Activated T-cell treated with anti-CD3 and anti-CD28 coated beads, Interleukin-2, amount 50 U/mL, for 48 hours (primary cell): ENCODE measurements at places on chromosomes 6 and 20.

DNA sequence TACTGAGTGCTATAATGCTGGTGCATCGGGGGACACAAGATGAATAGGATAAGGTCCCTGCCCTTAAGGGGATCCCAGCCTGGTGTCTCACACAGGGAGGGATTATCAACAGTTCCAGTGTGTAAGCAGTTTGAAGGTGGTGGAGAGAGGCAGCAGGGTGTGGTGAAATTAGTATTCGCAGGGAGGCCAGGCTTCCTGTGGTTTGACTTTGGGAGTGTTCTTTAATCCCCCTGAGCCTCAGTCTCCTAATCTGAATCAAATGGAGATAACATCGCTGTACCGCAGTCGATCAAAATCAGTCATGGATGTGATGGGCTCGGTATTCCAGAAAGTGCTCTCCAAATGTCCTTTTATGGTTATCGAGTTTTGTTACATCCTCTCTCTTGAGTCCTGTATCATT is 288.1 kb upstream of the SUPT3H start:
- no peak for DNase-seq

- no peak for DNase-seq
Observed at GRCh38 chr20:52864916-52865605, 107.1 kb upstream of the TSHZ2 start.

- DNase-seq, result no peak
Observed at GRCh38 chr6:137883400-137884148, 16.5 kb downstream of the TNFAIP3 start.

GRCh38 chr6:109165392-109165974 is 70.2 kb downstream of the CEP57L1 start:
- DNase-seq, result no peak

GRCh38 chr20:46649965-46650542 is 1.2 kb downstream of the SLC13A3 start:
- no peak for DNase-seq

DNA sequence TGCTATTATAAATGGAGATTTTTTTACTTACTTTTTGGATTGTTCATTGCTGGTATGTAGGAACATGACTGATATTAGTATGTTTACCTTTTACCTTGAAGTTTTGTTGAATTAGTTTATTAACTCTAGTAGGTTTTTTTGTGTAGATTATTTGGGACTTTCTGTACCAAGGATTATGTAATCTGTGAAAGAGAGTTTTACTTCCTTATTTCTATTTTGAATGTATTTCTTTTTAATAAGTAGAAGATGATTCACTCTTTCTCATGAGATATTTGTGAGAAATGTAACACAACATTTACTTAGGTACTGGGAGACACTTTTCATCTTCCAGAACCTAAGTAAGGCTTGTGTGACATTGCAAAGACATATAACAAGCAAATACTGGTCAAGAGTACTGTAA is 473.9 kb upstream of the HS3ST5 start:
- no peak for DNase-seq

- DNase-seq, result peak; percentile 48
Observed at GRCh38 chr20:44979090-44979621, 12.8 kb downstream of the STK4 start.

DNA sequence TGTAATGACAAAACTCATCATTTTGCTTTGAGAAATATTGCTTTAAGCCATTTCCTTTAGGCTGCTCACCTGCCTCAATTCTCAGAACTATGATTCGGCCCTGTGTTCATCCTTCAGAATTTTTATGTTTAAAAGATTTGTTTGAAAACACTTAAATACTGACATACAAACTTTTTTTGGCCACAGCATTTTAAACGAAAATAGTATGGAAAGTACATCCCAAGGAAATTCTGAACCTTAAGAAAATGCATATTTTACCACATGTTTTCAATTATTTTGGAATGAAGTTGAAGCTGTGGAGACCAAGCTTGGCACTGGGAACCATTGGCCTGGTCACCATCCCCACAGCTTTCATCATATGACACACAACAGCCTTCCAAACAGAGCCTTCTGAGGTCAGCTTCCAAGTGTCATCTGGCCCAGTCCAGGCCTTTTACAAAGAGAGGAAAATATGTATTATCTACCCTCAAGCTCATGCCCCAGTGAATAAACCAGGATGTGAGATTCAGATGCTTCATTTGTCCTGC is 83.3 kb downstream of the SOD2 start:
- no peak for DNase-seq

DNA sequence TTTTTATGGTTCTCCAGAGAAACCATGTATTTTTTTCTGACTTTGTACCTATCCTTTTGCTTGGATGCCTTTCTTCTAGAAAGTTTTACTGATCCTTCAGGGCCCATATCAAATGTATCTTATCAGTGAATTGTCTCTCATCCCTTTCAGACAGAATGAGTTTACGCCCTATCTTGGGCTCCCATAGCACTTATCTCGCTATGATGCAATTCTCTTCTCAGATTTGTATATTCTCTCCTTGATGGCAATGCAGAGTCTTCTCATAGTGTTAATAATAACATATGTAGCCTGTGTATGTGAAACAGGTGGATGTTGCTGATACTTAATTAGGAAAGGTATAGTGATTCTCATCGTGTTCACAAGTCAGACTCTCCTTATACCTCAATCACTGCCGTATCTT is 336.2 kb downstream of the UTRN start:
- no peak for DNase-seq

- no peak for DNase-seq
Observed at GRCh38 chr6:91149246-91149955, 562.5 kb upstream of the MAP3K7 start.

DNA sequence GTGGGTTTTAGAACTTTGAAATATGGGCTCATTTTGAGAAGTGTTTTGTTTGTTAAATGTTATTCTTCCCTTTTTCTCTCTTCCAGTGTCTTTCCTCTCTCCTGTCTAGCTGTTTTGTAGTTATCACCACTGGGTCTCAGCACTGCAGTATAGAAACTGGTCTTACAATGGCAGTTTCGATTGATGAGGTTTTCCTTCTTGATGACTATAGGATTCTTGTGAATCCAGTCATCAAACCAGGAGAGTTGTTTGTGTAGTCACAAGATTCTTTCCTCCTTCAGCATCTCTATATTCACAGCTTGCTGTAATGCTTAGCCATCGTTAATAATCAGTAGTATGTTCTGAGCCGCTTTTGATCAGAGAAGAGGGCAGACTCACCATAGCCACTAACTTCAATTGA is 172.3 kb downstream of the OGFRL1 start:
- no peak for DNase-seq

- DNase-seq, result no peak
Observed at GRCh38 chr20:10329387-10330005, 104.5 kb downstream of the MKKS start.

DNA sequence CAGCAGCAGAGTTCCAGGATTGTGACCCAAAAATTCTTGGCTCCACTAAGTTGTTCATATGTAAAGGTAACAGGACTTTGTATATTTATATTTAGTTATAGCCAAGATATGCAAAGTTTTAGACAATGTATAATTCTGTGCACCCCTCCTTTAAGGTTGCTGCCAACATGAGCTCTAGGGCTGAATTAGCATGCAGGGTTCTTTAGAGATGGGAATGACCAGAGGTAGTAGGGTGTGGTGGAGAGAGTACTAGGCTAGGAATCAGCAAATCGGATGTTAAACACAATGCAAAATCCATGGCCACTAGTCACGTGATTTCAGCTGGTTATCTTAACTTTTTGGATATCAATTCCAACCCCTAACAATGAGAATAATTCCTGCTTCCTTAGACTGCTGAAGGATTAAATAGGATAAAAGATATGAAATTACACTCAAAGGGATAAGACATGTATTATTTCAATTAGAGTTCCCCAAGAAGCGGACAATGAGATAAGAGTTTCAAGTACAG is 260.3 kb upstream of the RNF24 start:
- DNase-seq, result no peak

DNA sequence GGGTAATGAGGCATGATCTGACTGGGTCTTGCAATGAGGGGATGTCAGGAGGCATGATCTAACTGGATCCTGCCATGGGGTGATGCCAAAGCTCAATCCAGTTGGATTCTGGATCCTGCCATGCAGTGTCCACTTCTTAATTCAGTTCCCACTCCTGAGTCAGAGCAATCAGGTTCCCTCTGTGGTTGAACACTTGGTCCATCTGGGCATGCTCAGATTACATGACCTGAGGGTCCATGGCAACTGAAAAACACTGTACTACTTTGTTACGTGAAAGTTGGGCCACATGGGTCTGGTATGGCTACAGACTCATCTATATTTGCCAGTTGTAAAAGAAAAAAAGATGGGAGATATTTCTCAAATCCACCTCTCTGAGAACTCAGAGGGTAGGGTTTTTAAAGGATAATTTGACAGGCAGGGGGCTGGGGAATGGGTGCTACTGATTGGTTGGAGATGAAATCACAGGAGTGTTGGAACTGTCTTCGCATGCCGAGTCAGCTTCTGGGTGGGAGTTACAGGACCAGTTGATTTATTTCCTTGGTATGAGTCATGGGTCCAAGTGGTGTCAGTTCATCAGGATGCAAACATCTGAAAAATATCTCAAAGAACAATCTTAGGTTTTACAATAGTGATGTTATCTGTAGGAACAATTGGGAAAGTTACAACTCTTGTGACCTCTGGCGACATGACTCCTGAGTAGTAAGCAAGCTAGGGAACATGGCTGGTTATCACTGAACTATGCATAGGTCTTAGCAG is 21.6 kb downstream of the C6orf163 start:
- no peak for DNase-seq

DNA sequence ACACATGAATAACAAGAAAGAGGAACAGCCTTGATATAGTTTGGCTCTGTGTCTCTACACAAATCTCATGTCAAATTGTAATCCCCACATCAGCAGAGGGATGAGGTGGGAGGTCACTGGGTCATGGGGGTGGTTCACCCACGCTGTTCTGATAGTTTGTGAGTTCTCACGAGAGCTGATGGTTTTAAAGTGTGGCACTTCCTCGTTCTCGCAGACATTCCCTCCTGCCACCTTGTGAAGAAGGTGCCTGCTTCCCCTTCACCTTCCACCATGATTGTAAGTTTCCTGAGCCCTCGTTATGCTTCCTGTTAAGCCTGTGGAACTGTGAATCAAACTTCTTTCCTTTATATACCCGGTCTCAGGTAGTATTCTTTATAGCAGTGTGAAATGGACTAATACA is 13.1 kb downstream of the SRPK1 start:
- no peak for DNase-seq

DNA sequence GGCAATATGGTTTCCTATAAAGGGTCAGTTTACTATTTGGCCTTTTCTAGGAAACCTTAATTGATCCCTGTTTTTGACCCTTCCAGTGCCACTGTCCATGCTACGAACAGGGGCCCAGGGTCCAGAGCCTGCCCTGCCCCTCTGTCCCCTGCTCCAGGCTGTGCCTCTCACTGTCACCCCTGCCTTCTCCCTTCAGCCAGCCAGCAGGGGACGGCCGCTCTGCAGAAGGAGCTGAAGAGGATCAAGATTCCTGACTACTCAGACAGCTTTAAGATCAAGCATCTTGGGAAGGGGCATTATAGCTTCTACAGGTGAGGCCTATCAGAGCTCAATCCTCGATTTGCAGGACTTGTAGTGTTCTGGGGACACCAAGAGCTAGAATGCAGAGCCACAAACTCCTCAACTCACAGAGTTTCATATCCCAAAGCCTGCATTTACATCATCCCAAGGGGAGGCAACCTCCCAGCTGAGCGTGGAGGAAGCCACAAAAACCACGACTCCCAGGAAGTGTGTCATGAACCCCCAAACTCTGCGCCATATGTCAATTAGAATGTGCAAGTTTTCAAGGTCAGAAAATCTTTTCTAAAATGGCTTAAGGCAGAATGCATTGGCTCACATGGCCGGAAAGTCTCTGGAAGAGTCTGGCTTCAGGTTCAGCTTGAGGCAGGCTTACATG is 3.6 kb downstream of the BPI start:
- no peak for DNase-seq

DNA sequence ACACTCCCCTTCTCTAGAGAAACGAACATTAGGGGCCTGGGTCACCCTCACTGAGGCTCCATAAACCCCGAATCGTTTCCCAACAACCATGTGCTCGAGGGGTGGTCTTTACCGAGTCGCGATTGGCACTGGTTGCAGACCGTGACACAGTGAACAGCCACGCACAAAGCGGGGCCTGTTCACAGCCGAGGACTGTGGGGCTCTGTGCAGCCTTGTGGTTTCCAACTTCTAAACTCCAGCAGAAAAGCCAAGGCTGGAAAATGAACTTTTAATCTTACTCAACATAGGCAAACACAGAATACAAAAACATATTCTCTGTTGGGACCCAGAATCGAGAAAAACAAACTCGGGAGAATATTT is 19.0 kb downstream of the RRBP1 start:
- no peak for DNase-seq

DNA sequence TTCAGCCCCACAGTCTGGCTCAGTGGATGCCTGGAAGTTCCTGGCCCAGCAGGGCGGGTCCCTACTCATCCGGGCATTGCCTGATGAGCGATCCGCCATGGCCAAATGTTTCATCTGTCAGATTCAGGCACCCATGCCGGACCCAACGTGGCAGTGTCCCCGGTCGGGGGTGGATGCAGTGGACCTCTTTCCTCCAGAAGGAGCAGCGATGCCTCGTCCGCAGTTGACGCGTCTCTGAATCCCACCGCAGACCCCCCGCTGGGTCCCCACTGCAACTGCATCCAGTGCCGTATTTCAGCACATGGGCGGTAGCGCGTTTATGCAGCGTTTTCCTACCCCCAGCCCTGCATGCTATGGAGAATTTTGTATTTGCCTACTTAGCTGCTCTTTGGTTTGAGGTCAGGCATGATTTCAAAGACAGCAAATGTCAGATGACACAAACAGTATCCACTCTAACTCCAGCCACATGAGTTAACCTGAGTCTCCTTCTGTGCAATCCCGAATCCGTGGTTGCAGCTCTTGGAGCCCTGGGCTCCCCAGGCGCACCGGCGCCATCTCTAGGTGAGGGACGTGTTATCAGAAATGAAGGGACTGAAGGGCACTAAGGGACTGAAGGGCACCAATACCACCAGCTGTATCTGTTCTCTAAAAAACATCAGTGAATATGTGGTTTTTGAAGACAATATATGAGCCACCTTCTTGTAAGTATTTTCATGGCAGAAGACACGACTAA is 72.6 kb upstream of the THBS2 start:
- DNase-seq, result peak; percentile 19

- peak; percentile 90 for DNase-seq
Observed at GRCh38 chr6:81753711-81754577, 1.5 kb upstream of the TENT5A start.

GRCh38 chr6:158737710-158738615 is 81.2 kb downstream of the EZR start:
- no peak for DNase-seq

GRCh38 chr6:76694795-76695194 is 622.3 kb upstream of the IMPG1 start:
- no peak for DNase-seq

DNA sequence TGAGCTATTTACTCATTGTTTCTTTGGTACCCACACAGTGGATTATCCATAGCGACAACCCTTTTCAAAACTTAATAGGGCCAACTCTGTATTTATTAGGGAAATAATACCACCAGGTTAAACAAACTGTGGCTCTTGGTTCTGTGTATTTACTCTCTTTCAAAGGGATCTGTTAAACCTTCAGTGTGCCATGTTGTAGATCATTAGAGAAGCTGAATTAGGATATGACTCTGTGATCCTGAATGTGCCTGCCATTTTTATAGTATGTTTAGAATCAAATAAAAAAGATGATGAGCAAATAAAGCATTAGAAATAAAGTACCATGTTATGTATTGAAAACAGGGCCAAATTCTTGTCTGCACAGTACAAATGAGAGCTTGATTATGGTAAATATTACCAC is 25.0 kb upstream of the SLC35D3 start:
- DNase-seq, result no peak

- DNase-seq, result no peak
Observed at GRCh38 chr6:132405143-132405915, 4.1 kb upstream of the MOXD1 start.
